WERI-Rb-1 (cell line): ENCODE measurements at places on chromosomes 5 and 9.
A peak's percentile ranks its signal among the peaks of the same experiment; 100 is the strongest.

DNA sequence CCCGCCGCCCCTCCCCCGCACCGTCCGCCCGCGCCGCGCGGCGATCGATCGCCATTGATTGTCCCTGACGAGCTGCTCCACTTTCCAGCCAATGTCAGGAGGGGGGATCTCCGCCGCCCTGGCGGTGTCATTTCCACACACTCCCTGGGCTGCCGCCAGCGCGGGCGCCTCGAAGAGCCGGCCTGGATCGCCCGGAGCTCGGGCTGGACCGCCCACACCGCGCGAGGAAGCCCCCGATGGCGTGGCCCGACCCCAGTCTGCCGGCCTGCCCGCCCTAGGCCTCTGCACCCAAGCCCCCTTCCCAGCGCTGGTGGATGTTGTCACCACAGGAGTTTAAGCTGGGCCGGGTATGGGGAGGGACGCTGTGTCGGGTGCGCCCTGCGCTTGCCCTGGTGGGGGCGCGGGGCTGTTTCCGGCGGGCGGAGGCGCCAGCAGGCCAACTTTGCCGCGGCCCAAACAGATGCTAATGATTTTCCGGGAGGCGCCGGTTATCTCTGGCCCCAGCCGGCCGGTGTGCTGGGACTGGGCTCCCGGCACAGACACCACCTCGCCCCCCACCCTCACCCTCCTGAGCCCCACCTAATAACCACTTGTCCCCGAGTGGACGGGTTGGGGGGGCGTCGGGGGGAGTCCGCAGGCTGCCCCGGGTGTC, 10.6 kb upstream of the CXXC5 start:
- peak; percentile 89 for DNase-seq

DNA sequence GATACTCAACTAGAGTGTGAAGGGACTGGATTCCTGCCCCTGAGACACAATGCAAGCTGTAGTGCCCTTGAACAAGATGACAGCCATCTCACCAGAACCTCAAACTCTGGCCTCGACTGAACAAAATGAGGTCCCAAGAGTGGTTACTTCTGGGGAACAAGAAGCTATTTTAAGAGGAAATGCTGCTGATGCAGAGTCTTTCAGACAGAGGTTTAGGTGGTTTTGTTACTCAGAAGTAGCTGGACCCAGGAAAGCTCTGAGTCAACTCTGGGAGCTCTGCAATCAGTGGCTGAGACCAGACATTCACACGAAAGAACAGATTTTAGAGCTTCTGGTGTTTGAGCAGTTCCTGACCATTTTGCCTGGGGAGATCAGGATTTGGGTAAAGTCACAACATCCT, 2.4 kb downstream of the ZNF483 start:
- DNase-seq, result no peak

DNA sequence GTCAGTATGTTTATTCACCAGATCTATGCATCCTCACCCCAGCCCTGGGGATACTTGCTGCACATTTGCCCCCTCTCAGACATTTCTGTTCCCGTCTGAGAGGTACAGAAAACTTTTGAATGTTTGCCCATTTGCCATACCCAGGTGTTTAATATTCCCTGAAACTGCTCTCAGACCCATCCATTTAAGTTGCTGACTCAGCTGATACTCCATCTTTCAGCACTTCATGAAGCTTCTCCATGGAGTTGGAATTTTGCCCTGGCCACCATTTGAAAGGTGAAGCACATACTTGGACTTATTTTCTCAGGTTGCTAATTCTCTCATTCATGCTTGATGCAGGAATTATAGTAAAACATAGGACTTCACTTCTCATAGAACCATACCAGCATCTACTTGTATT, 203.9 kb upstream of the OR13F1 start:
- no peak for DNase-seq

- no peak for DNase-seq
Observed at GRCh38 chr9:739362-739761, 102.1 kb upstream of the DMRT1 start.

GRCh38 chr5:132299917-132300316, 5.7 kb downstream of the SLC22A4 start:
- no peak for DNase-seq

- no peak for DNase-seq
Observed at GRCh38 chr5:159849437-159850083, 66.7 kb upstream of the ADRA1B start.

- peak; percentile 82 for DNase-seq
Observed at GRCh38 chr9:136187683-136188586, 17.0 kb downstream of the LHX3 start.

GRCh38 chr9:126222363-126222834, 104.2 kb upstream of the MVB12B start:
- no peak for DNase-seq

- DNase-seq, result no peak
Observed at GRCh38 chr5:68745448-68745847, 348.4 kb upstream of the SLC30A5 start.

DNA sequence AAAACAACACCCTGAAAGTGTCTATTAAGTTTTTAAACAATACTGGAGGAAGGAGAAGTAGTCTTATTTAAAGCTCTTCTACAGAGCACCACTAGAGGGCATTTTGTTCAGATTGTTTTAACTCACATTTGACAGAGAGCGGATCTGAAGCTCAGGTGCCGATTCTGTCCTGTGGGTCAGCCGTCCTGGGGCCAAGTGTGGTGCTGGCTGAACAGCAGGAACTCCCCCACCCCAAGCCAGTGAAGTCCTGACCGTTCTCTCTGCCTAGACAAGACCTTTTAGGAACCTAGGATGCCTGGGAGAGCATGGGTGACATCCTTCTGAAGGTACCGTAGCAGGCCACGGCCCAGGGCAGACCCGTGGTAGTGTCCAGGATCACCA, 3.9 kb downstream of the EXOC3 start:
- peak; percentile 18 for DNase-seq

GRCh38 chr5:54390015-54390414, 65.5 kb upstream of the HSPB3 start:
- DNase-seq, result peak; percentile 91

DNA sequence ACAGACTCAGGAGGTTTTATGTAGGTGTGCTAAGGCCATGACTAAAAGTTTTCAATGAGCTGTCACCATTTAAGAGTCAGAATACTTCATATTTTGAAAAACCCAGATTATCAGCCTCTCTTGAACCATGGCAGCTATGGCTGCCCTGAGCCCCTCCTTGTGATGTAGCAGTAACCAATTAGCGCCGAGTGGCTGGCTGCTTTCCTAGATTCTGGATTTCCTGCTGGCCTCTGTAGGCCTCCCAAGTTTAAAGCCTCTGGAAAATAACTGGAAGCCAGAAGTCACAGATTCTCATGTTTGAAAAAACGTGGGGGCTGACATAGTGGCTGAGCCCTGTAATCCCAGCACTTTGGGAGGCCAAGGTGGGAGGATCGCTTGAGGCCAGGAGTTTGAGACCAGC, 25.5 kb downstream of the DAB2IP start:
- DNase-seq, result no peak

DNA sequence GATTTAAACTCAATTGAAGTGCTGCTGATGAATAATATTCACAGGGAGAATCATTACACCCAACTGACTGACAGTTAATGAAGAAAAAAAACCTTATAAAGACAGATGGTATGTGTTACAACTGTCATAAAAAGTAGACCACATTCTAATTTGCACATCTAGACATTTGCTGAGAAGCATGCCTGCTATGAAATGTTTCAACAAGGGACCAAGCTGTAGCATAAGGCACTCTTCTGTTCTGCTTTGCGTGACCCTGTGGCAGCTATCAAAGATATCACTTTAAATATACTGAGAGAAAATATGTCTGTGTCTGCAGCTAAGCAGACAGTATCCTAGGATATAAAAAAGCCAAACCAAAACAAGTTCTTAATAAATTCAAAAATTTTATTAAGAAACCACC, 153.7 kb downstream of the TMEM232 start:
- DNase-seq, result no peak

DNA sequence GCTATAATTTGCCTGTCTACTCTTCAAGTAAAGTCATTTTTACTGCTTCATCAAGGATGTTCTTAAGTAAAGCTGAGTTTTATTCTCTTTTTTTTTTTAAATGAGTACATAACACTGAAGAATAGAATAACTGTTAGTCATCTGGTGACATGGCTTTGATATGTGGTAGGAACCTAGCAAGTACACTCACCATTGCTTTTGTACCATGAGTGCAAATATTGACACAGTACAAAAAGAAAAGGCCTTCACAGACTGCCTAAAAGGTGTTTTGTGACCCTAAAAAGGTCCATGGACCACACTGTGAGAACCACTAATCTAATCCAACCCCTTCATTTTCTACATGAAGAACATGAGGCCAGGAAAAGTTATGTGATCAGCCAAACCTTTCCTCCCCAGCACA, 55.0 kb downstream of the ECPAS start:
- no peak for DNase-seq

GRCh38 chr9:137405677-137406081, 17.3 kb downstream of the EXD3 start:
- no peak for DNase-seq

DNA sequence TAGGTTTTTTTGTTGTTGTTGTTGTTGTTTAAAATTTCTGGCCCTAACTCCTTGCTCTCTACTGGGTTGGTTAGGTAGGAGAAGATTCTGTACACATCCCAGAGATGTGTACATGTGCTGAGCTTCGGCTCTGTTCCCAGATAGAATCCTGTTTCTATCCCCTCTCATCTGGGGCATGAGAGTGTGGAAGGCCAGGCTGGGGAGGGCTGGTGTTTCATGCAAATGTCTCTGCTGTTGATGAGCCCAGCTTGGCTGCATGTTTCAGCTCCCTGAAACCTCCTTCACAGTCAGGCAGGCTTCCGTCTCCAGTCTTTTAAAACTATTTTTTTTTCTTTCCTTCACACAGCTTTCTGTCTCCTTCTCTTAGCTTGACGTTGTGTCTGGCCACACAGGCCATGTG, 526.9 kb upstream of the KLF4 start:
- no peak for DNase-seq

- no peak for DNase-seq
Observed at GRCh38 chr5:149177911-149178565, 36.7 kb downstream of the ABLIM3 start.

DNA sequence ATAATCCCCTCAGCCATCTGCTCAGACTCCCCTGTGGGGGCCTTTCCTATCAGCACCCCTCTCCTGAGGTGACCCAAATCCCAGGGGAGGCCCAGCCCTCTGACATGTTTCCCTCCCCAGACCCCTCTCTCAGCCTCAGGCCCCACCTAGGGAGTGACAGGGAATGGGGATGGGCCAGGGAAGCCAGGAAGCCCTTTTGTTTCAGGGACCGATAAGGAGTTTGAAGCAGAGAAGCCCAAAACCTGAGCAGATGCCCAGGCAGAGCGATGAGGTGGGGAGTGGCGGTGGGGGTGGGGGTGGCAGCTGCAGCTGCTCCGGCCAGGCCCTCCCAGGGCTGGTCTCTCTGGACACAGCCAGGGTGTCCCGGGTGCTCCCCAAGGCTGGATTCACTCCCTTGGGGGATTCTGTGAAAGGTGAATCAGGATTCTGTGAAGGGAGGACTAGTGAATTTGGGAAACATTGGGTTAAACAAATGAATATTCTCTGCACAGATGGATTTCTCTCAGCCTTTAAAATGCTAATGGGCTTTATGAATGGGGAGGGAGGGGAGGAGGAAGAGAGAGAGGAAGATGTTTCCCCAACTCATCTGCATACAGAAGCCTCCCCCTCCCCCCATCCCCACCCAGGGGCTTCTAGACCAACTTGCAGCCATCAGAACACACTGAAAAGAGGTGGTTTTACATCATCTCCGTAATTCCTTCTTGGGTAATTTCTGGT, 17.4 kb downstream of the AKNA start:
- DNase-seq, result peak; percentile 99

DNA sequence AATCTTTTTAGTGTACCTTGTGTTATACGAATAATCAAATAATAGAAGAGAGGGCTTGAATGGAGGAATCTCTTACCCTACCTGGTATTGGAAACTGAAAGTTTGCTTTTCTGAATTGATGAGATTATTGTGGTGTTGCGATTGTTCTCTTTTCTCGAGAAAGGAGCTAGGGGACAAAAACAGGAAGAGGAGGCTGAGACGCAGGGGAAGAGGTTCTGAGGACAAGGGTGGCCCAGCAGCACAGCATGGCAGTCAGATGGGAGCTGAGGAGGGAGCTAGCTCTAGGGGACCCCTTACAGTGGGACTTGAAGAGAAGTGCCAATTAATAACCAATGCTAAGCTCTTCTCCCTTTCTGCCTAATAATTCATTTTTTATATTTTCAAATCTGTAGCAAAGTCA, 183.3 kb upstream of the DMAC1 start:
- DNase-seq, result no peak

GRCh38 chr9:91697201-91697600, 252.8 kb downstream of the ROR2 start:
- DNase-seq, result no peak

- no peak for DNase-seq
Observed at GRCh38 chr5:153783362-153783658, 255.4 kb downstream of the FAM114A2 start.

GRCh38 chr5:59069438-59070079, 486.7 kb downstream of the RAB3C start:
- no peak for DNase-seq

GRCh38 chr9:107730666-107731065, 241.1 kb upstream of the KLF4 start:
- DNase-seq, result no peak

DNA sequence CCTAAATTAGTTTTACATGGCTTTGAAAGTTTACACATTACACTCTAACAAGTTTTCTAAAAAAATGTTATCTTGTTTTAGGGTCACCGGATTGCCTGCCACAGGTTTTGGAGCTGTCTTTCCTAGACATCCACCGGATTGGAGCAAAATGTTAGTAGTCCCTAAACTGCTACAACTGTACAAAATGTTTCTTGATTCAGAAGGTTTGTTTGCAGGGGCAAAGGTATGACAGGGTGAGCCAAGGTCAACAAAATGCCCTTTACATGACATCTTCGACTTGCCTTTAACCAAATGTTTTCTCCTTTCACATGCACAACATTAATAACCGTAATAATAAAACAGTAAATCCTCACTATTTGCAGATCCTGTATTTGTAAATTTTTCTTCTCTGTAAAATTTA, 37.2 kb downstream of the CFAP95 start:
- no peak for DNase-seq

DNA sequence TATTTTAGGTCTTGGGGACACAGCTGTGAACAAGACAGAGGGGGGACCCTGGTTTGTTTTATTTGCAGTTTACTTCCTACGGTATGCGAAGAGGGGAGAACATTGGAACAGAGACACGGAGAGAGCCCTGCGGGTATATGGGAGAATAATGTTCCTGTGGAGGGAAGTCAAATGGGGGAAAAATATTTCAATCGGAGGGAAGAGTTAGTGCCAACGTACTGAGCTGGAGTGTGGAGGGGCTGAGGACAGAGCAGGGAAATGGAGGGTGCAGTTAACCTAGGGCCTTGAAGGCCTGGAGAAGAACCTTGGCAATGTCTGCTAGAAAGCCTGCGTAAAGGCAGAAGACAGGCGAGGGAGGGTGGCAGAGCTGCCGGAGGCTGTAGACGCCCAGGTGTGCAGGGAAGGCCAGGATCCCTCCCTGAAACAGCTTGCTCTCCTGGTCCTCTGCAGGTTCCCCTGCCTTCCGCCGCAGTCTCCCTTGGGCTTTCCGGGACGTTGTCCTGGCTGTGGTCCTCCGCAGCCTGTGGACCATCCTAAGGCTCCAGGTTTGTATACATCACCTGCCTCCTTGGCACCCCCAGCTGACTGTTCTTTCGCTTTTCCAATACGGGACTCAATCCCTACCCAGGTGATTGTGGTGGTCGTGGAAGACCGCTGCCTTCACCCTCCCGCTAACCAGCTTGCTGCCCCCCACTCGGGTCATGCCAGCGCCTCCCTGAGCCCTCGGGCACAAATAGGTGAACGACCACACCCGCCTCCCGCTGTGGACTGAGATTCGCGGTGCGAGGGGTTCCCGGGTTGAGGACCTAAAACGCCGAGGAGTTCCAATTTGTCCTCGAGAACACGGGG, 1.9 kb upstream of the RACK1 start:
- DNase-seq, result no peak
